ENCODE measurements at places on chromosomes 5 and 9. TPM values are rescaled to one million over a fixed set of nuclear protein-coding genes. Genes with fewer than 3 reads are reported as not detected.

Gene ATP10B
- not detected for total RNA-seq

Gene SPATA31D4
- total RNA-seq: not detected

Gene CNTNAP3B
- total RNA-seq: not detected

Gene CATSPER3
- 0.88 TPM for total RNA-seq

Gene CMYA5
- total RNA-seq: 0.08 TPM

Gene GRPEL2
- 49.4 TPM for total RNA-seq

Gene RPP25L
- total RNA-seq: 32.4 TPM

Gene SPAG8
- total RNA-seq: 2.2 TPM

Gene CDH9
- total RNA-seq: not detected

Gene PCDHGB3
- total RNA-seq: 0.10 TPM

Gene IRX4
- total RNA-seq: not detected

Gene PTPN3
- total RNA-seq: 0.35 TPM

Gene RETREG1
- 17.3 TPM for total RNA-seq

Gene MEGF10
- total RNA-seq: not detected

Gene FOXD4L5
- 0.13 TPM for total RNA-seq

Gene ANKRD31
- total RNA-seq: 0.05 TPM
